ENCODE measurements at places on chromosomes 16 and 17.

DNA sequence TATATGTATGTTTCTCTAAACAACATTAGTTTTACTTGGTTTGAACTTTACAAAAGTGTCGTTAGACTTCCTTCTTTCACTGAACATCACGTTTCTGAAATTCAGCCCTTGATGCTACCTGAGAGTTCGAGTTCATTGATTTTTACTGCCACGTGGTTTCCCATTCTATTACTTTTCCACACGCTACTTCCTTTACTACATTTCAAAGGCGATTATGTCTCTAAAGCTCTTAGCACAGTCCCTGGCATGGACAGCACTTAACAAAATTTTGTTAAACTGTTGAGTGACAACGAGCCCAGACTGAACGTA, 15.9 kb upstream of the ARHGAP17 start:
- no peak for DNase-seq

- no peak for DNase-seq
These were observed 36.8 kb downstream of the ASPA start for GRCh38 chr17:3512505-3513171.

DNA sequence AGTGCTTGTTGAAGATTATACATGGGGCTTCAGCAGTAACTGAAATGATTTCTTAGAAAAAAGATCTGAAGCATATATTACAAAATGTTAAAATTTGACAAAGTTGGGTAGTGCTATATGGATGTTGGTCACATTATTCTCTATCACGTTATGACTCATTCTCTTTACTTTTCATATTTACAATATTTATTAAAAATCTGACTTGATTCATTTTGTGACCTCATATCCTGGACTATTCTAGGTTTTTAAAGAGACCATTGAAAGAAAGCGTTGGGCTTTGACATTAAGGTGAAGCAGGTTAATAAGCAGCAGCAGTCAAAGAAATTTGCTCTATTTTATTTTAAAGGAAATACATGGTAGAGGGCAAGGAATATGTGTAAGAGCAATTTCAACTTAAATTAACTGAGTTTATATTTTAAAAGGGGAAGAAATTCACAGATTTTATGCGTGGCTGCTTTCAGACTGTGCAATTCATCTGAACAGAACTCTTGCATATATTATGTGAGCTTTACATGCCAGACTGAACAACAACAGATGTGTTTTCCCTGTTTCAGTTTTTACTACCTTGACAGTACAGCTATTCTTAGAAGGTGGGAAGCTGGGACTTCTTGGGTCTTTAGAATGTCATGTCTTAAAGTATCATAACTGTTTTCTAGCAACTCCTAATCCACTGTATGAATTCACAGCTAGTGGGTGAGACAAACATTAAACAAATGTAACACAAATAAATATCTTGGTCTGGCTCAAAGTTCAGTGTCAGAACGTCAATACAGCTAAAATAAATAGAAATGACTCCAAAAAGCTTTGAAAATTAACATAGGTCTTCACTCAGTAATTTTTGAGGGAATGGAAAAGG, 10.4 kb upstream of the FAM20A start:
- DNase-seq = no peak

- no peak for DNase-seq
These were observed 17.0 kb upstream of the RFFL start for GRCh38 chr17:35080536-35080935.

- DNase-seq = no peak
These were observed 8.9 kb downstream of the SHPK start for GRCh38 chr17:3626831-3627768.

DNA sequence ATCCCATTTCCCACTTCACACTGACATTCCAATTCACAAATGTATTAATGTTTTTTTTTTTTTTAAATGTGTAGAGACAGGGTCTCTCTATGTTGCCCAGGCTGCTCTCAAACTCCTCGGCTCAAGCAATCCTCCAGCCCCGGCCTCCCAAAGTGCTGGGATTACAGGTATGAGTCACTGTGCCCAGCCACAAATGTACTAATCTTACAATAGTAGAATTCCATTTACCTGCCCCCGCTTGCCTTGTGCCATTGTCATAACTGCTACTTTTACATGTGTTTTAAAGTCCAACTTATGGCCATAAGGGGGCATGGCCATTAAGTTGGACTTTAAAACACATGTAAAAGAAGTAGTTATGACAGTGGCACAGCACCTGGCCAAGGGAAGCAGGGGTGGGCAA, 4.6 kb downstream of the MMP28 start:
- no peak for DNase-seq

GRCh38 chr17:65055708-65056638, 567 bp downstream of the GNA13 start:
- DNase-seq = peak; percentile 28

GRCh38 chr16:23679274-23679985, 741 bp downstream of the PLK1 start:
- no peak for DNase-seq

DNA sequence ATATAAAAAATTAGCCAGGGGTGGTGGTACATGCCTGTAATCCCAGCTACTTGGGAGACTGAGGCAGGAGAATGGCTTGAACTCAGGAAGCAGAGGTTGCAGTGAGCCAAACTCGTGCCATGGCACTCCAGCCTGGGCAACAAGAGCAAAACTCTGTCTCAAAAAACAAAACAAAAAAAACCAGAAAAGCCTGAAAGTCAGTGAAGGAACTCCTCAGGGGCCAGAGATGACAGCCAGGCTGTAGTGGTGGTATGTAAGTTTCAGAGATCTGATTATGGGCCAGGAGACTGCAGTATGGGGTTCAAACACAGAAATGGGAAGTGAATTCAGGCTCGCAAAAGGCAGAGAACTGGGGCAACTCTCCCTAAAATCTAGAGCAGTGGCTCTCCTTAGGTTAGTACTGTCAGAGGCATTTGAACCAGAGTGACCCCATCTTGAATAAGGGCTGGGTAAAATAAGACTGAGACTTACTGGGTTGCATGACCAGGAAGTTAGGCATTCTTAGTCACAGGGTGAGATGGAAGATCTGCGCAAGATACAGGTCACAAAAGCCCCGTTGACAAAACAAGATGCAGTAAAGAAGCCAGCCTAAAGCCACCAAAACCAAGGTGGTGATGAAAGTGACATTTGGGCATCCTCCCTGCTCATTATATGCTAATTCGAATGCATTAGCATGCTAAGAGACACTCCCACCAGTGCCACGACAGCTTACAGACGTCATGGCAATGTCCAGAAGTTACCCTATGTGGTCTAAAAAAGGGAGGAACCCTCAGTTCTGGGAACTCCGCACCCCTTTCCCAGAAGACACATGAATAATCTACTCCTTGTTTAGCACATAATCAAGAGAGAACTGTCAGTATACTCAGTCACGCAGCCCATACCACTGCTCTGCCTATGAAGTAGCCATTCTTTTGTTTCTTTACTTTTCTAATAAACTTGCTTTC, 120.2 kb upstream of the XYLT1 start:
- no peak for DNase-seq

DNA sequence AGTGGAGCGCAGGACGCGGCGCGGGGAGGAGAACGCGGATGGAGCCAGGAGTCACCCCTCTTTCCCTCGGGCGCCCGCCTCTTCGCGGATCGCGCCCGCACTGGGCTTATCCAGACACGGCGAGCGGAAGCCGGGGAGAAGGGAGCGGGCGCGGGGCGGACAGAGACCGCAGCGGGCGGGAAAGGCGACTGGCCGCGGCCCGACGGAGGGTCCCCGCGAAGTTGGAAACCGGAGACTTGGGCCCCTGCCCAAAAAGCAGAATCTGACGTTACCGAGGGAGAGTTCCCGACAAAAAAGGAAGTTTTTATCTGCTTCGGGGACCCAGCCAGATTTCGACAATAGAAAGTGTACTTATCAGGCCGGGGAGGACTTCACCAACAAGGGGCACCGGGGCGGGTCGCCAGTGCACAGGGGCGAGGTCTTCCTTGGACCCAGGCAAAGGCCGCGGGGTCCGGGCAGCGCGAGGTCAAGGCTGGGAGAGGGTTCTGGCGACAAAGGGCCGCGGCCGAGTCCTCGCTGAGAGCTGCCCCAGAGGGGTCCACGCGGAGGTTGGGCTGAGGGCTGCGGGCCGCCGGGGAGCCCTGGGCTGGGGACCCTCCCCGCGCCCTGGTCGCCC, 519 bp downstream of the ST6GALNAC2 start:
- DNase-seq = no peak

GRCh38 chr16:69057400-69058378, 47.8 kb upstream of the HAS3 start:
- DNase-seq = no peak

DNA sequence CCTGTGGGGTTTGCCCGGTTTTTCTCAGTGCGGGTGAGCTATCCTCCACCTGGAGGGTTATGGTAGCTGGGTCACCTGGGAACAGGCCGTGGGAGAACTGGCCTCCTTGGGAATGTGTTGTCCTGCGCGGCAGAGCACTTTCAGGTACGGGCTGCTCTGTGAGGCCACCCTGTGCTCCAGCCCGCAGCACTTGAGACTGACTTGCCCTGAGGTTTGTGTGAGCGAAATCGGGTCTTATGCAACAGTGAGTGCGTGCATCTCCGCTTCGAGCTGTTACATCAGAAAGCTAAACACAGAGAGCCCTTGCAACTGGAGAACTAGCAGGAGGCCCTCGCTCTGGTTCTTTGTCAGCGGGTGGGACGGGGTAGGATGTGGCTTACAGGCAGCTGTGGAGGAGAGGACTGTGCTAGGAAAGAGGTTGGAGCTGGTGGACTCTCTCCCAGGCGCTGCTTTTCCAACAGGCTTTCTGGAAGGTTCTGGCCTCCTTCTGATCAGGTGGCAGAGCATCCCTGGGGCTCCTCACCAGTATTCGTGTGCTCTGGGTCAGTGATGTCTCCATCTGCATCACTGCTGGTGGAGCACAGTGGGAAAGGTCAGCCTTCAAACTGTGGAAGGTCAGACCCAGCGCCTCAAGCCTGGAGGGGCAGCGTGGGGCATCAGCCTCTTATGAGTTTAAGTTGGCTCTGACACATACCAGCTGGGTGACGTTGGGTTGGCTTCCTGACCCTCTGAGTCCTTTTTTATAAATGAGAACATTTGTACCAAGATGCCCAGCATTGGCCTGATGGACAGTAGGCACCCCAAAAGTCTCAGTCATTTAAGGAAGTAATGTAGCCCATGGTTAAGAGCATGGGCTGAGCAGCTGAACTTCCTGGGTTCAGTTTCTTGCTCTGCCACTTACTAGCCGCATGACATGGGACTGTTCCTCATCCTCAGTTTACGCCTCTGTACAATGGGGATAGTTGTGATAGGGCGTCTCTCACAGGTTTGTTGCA, 76.3 kb downstream of the KSR1 start:
- DNase-seq = no peak

DNA sequence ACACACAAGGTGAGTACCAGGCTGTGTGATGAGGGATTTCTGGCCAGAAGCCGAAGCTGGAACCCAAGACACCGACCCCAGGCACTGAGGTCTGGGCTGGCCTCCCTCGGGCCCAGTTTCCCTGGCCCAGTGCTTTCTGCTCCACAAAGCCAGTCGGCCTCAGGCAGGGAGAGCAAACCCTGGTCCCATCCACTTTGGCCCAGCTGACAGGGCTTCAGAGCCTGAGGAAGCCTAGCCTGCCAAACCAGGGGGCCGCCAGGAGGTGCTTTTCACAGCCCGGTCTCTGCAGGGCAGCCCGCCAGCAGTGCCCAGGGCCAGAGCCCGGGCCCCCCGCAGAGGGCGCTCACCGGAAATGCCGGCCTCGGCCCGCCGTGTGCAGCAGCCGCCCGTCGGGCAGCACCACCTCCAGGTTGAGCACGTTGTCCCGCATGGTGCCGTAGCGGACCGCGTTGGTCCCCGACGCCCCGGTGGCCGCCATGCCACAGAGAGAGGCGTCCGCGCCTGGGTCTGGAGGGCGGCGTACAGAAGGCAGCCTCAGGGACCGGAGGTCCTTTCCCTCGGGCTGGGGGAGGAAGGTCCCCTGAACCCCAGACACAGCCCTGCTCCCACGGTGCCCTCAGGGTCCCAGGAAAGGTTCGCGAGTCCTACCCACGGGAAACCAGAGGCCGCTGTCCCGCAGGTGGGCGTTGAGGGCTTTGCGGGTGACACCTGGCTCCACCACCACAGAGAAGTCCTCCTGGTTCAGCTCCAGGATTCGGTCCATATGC, 2.2 kb downstream of the LDHD start:
- no peak for DNase-seq

- DNase-seq = no peak
These were observed 44.1 kb downstream of the COG7 start for GRCh38 chr16:23408823-23409298.

DNA sequence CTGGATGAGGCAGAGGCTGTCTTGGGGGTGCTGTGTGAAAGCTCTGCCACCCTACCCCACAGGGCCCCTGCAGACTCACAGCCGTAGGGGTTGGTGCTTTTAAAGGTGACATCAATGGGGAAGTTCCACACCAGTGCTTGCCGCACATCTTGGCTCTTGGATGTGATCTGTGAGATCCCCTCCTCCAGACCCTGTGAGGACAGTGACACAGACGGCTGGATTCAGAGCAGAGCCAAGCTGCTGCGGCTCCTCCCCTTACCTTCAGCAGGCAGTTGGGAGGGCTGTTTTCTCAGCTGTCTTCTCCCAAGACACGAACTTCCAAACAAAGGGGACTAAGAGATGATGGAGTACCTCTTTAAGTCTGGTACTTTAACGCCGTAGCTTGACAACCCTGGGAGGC, 4.8 kb downstream of the B9D1 start:
- DNase-seq = no peak

GRCh38 chr17:74677558-74678466, 34.9 kb downstream of the CD300LF start:
- DNase-seq = no peak

DNA sequence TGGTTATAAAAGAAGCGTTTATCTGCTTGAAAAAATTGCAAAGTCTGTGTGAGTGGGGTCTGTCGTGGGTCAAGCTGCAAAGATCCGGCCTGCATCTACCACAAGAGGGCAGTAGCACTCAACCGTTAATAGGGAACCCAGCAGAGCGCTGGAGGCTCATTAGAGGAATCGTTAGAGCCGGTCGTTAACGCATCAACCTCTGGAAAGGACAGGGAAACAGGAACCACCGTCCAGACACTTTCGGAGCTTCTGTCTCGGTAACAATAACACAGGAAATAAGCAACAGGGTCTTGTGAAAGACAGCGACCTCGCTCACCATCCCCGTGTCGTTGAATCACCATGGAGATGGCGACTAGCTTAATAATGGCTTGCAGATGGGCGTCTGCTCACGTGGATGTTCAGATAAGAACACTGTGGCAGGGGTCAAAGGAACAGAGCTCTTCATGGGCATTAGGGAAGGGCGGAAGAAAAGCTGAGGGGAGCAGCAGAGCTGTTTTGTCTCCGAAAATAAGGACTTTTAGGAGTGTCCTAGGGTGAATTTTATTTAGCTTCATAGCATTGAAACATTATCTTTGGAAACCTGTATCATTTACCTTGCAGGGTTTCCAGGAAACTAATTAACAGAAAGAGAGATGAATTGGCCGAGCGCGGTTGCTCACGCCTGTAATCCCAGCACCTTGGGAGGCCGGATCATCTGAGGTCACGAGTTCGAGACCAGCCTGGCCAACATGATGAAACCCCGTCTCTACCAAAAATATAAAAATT, 11.9 kb upstream of the NSRP1 start:
- peak; percentile 28 for DNase-seq

DNA sequence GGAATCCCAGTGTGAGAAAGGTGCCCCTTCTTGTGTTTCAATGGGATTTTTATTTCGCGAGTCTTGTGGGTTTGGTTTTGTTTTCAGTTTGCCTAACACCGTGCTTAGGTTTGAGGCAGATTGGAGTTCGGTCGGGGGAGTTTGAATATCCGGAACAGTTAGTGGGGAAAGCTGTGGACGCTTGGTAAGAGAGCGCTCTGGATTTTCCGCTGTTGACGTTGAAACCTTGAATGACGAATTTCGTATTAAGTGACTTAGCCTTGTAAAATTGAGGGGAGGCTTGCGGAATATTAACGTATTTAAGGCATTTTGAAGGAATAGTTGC, 567 bp downstream of the UBB start:
- no peak for DNase-seq

GRCh38 chr16:17129971-17130370, 340.8 kb downstream of the XYLT1 start:
- no peak for DNase-seq
